ENCODE measurements at places on chromosomes 1 and 21.

GRCh38 chr21:15667819-15668218 lies 62.0 kb upstream of the USP25 start:
- no peak for DNase-seq

DNA sequence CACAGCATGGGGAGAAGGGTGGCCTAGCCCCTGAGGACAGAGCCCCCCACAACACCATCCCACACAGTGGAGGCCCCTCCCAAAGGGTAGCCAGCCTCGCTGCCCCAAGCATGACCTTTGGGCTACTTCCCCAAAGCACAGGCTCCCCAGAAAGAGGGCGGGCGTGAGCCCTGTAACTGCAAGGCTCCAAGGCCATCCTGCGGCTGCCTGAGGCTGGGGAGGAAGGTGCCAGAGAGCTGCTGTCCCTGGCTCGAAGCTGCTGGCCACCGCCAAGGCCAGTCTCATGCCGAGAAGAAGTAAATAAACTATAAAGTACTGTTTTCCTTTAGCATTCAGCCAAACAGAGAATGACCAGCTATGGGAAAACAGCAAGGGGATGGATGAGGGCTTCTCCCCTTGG lies 27.5 kb downstream of the UBASH3A start:
- DNase-seq, result no peak

GRCh38 chr1:237119091-237119490 lies 77.1 kb downstream of the RYR2 start:
- no peak for DNase-seq

- no peak for DNase-seq
Measured at GRCh38 chr1:208595236-208595635, 351.1 kb upstream of the PLXNA2 start.

DNA sequence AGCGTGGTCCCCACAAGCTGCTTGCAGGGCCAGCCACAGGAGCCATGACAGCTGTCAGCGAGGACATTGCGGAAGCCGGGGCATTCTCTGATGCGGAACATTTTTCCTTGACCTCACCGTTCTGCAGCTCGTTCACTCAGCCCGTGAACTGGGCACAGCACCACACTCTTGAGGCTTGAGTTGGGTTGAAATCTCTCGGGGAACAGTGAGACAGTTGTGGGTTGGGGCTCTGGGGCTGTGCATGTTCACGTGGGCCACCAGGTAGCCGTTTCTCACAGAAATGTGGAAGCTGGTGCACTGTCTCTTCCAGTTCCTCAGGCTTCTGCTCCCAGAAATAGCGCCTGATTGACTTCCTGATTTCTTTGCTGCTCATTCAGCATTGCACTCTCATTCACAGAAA lies 69.8 kb downstream of the SPSB1 start:
- DNase-seq, result no peak

- no peak for DNase-seq
Measured at GRCh38 chr1:48462716-48463302, 9.2 kb downstream of the SPATA6 start.

GRCh38 chr21:17658931-17659330 lies 46.2 kb upstream of the BTG3 start:
- DNase-seq, result no peak

GRCh38 chr1:173715538-173715844 lies 710 bp downstream of the KLHL20 start:
- DNase-seq, result no peak

DNA sequence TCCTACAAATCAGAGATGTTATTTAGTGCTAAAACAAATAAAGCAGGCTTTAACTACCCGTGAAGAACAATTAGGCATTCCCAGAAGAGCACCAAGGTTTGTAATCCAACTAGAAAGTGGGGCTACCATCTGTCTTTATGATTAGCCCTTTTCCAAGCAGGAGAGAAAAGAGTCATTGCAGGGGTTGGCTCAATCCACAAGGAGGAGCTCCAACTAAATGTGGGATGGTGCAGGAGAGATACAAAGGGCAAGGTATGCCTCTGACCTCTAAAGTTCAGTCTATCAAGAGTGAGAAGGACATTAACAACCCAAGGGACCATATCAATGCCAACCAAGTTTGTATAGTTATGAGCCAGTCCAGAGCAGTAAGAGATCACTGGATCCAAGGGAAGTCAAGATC lies 382.7 kb upstream of the DUSP10 start:
- DNase-seq, result no peak

- peak; percentile 29 for DNase-seq
Measured at GRCh38 chr1:198333744-198334143, 176.9 kb downstream of the NEK7 start.

- DNase-seq, result no peak
Measured at GRCh38 chr1:56403321-56403720, 176.0 kb downstream of the PLPP3 start.

- no peak for DNase-seq
Measured at GRCh38 chr1:164785841-164786534, 227.0 kb downstream of the PBX1 start.

GRCh38 chr1:157496121-157496526 lies 56.2 kb downstream of the FCRL5 start:
- DNase-seq, result peak; percentile 47

- peak; percentile 94 for DNase-seq
Measured at GRCh38 chr1:240234485-240235210, 143.0 kb downstream of the FMN2 start.

Measured in fibroblast of skin of scalp (primary cell).